ENCODE measurements at places on chromosomes 7 and 10. TPM values are rescaled to one million over a fixed set of nuclear protein-coding genes. Genes with fewer than 3 reads are reported as not detected.

The SLC16A12 gene
- 0.29 TPM for total RNA-seq

The GRID1 gene
- not detected for total RNA-seq

The PRKCQ gene
- total RNA-seq, result not detected

The CACNB2 gene
- total RNA-seq, result 0.35 TPM

The SLC26A3 gene
- not detected for total RNA-seq

The HOXA4 gene
- total RNA-seq, result not detected

The COX15 gene
- total RNA-seq, result 34.2 TPM

The STEAP4 gene
- total RNA-seq, result under 0.01 TPM

The MMRN2 gene
- total RNA-seq, result 9.8 TPM

The AGMO gene
- not detected for total RNA-seq

The ASB10 gene
- not detected for total RNA-seq
